Pancreas (tissue), 10 donors: ENCODE measurements at places on chromosomes 16 and 17. TPM values are rescaled to one million over a fixed set of nuclear protein-coding genes. Genes with fewer than 3 reads are reported as not detected.

The HS3ST3B1 gene
- 1.5 TPM for total RNA-seq

- no peaks in the 10 kb centered on the region for H3K36me3 ChIP-seq
- no peak overlapping the region for H3K27ac ChIP-seq
- no peak for DNase-seq
- H3K4me3 ChIP-seq = no peak overlapping the region
These were observed 15.1 kb downstream of the YWHAE start for GRCh38 chr17:1384905-1385435.

The CALB2 gene
- total RNA-seq = 0.16 TPM

DNA sequence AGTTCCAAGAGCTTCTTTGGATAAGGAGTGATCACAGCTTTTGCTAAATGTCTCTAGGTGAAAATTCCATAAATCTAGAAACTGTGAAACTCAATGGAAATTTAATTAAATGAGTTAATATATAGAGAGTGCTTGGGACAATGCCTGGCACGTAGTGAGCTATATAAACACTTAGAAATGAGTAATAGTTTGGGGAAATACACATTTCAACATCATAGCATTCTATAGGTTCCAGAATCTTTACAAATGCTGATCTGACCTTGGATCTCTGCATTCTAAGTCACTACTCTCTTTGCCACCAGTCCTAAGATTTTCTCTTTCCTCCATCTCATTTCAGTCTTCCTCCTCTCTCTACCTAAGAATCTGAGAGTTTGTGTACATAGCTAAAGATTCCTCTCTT is 175.6 kb downstream of the SOX9 start:
- no peaks in the 10 kb centered on the region for H3K4me1 ChIP-seq
- DNase-seq = no peak
- no peaks in the 10 kb centered on the region for H3K36me3 ChIP-seq
- H3K27me3 ChIP-seq = no peaks in the 10 kb centered on the region
- no peak overlapping the region for H3K4me3 ChIP-seq
- no peak overlapping the region for H3K27ac ChIP-seq

- H3K4me1 ChIP-seq = no peaks in the 10 kb centered on the region
- H3K27me3 ChIP-seq = no peaks in the 10 kb centered on the region
- no peak for DNase-seq
These were observed 7.0 kb downstream of the PRR29 start for GRCh38 chr17:64004903-64005733.

DNA sequence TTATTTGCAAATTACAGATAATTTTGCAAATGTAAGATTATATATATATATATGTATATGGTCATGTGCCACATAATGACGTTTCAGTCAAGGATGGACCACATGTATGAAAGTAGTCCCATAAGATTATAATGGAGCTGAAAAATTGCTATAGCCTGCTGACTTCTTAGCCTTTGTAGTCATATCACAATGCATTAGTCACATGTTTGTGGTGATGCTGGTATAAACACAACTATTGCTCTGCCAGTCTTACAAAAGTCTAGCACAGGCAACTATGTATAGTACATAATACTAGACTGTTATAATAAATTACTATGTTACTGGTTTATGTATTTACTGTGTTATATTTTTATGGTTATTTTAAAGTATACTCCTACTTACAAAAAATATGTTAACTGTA is 444.3 kb downstream of the KCNJ2 start:
- H3K27me3 ChIP-seq = no peaks in the 10 kb centered on the region
- H3K4me1 ChIP-seq = no peaks in the 10 kb centered on the region
- no peak overlapping the region for H3K4me3 ChIP-seq
- no peak for DNase-seq
- no peak overlapping the region for H3K27ac ChIP-seq
- H3K36me3 ChIP-seq = no peaks in the 10 kb centered on the region

GRCh38 chr17:5592382-5592781 is 8.1 kb upstream of the NLRP1 start:
- no peak overlapping the region for H3K4me3 ChIP-seq
- DNase-seq = no peak
- H3K36me3 ChIP-seq = no peaks in the 10 kb centered on the region
- H3K4me1 ChIP-seq = no peaks in the 10 kb centered on the region
- H3K27ac ChIP-seq = no peak overlapping the region

The SPATA20 gene
- 32.8 TPM for total RNA-seq

The PGS1 gene
- 13.2 TPM for total RNA-seq

- no peaks in the 10 kb centered on the region for H3K36me3 ChIP-seq
- no peak overlapping the region for H3K4me3 ChIP-seq
- peak; percentile 77 for DNase-seq
- H3K27me3 ChIP-seq = no peaks in the 10 kb centered on the region
- H3K27ac ChIP-seq = peak overlapping the region; percentile 60
These were observed 20.8 kb downstream of the ZFPM1 start for GRCh38 chr16:88473666-88474534.

The NOD2 gene
- 0.14 TPM for total RNA-seq

The TNFRSF13B gene
- total RNA-seq = not detected

DNA sequence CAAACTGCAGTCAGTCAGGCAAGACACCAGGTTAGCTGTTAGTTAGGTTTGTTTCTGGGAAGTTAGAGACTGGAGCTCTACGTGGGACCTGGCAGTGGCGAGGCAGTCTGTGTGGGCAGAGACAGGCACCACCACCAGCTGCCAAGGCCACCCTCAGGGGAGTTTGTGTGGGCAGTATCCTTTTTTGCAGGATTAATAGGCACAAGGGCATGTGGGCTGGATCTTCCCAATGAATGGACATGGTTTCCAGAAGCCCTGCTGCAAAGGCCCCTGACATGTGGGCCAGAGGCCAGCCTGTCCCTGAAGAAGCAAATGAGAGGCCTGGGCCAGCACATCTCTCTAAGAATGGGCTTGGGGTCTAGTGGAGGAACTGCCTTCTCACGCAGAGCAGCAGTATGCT is 19.2 kb upstream of the SREBF1 start:
- peak overlapping the region; percentile 55 for H3K27ac ChIP-seq
- H3K4me3 ChIP-seq = no peak overlapping the region
- no peak for DNase-seq
- H3K36me3 ChIP-seq = no peaks in the 10 kb centered on the region

DNA sequence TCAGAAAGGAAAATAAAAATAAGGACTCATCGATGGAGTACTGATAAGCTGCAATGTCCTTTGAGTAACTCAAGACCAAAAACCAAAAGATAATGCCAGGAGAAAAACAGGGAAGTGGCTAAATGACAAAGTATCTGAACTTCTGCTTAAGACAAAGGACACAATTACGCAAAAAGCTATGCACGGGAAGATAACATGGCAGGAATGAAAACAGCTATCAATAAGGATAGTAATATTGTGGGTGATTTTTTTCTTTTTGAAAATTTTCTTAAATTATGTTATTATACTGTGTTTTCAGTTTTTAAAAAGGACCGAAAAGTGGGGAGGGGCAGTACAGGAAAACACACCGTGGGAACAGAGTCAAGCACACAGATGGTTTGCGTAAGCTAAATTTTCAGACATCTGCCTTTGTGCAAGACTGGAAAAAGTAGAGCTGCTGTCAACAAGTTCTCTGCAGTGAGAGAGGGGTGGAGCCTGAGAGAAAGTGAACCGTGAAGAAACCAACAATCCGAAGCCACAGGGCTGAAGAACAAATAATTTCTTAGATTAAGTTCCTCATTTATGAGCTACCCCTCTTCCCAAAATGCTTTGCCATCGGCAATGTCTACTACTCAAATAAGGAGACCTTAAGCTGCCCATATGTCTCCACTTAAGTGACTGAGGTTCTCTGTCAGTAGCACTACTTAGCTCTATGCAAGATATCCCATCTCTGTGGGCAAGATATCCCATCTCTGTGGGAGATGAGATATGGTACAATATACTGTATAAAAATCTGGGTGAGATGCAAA is 99.9 kb upstream of the CORO6 start:
- no peaks in the 10 kb centered on the region for H3K27me3 ChIP-seq
- H3K36me3 ChIP-seq = no peaks in the 10 kb centered on the region
- H3K4me1 ChIP-seq = peaks cover 11% of the 10 kb centered on the region
- H3K27ac ChIP-seq = peak overlapping the region; percentile 50

DNA sequence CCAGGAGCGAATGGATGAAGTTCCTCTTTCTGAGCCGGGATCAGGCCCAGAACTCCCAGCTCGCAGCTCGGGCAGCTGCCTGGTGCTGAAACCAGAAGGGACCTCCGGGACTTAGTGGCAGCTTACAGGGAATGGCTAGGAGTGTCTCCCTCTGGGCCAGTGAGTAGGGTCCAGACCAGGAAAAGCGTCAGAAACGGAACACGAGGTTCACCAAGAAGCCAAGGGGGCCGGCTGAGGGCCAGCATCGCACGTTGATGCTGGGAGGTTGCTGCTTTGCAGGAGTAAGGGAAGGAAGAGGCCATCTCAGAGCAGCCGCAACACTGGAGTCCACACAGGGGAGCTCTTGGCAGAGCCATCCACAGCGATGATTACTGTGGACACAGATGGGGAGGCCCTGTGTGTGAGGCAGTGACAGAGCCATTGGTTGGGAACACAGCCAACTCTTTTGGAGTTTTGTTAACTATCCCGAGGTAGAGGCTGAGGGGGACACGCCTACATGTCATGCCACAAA is 74.0 kb upstream of the CREBBP start:
- DNase-seq = no peak
- no peaks in the 10 kb centered on the region for H3K27me3 ChIP-seq
- H3K36me3 ChIP-seq = no peaks in the 10 kb centered on the region
- H3K27ac ChIP-seq = no peak overlapping the region

The BRIP1 gene
- 0.47 TPM for total RNA-seq

GRCh38 chr16:77863250-77863649 is 74.9 kb downstream of the VAT1L start:
- H3K4me3 ChIP-seq = no peak overlapping the region
- H3K4me1 ChIP-seq = peaks cover 9% of the 10 kb centered on the region
- no peak for DNase-seq
- H3K27me3 ChIP-seq = no peaks in the 10 kb centered on the region

DNA sequence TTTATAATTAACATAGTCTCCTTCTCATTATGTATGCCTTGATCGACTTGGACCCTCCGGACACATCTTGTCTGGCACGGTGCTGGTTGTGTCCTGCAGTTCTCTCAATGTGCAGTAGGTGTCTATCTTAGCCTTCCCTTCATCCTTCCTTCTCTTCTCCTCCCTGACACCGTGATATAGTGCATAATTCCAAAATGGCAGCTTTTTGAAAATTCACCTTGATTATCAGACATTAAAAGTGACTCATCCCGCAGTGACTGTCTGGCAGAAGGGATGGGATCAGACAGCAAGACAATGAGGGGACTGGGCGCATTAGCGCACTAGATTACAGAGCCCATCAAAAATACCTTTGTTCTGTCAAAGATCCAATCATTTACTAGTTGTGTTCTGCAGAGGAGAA is 70.0 kb upstream of the PMFBP1 start:
- no peak overlapping the region for H3K4me3 ChIP-seq
- H3K4me1 ChIP-seq = no peaks in the 10 kb centered on the region
- no peak for DNase-seq
- no peaks in the 10 kb centered on the region for H3K27me3 ChIP-seq
- no peaks in the 10 kb centered on the region for H3K36me3 ChIP-seq
- H3K27ac ChIP-seq = no peak overlapping the region
